ENCODE measurements at places on chromosomes 5 and 9.

DNA sequence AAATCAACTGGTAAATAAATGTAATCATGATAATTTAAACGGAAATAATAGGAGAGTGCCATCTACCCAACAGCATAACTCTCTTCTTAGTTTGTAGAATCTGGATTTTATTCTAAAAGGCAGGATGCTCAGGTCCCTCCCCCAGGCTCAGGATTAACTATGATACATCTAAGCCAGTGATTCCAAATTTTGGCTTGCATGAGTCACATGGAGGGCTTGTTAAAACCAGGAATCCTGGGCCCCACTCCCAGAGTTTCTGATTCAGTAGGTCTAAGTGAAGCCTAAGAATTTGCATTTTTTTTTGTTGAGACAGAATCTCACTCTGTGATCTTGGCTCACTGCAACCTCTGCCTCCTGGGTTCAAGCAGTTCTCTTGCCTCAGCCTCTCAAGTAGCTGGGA is 62.3 kb upstream of the ZFR start:
- DNase-seq = no peak

DNA sequence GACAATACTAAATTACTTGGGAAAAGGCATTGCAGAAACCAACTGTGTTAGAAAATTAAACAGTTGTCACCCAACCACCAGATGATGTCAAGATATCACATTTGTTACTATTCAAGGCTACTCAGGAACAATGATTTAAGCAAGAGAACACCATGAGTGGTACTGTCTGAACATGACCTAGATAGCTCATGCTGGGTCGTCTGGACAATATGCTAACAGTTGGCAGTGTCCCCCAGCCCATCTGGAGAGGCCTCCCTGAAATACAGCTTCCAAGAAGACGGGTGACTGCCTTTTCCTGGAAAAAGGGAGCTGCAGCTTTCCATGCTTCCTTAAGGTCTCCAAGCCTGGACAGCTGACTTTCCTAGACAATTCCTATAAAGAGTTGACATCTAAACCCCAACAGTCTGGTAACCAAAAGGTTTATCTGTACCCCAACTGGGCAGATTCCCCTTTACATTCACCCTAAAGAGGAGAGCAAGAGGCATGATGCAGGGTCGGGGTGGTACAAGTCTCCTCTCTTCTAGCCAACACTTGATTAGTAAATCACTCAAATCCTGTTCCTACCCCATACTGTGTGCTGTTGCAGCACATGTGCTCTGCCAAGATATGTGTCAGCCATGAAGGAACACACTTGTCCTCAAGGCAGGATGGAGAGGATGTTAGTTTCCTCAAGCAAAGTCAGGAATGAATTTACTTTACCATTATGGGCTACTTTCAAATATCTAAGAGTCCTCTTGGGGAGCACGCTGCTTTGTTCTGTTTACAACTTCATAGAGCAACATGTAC is 433.0 kb downstream of the PDE4D start:
- no peak for DNase-seq

GRCh38 chr9:109022873-109023272 is 9.6 kb upstream of the CTNNAL1 start:
- DNase-seq = no peak

DNA sequence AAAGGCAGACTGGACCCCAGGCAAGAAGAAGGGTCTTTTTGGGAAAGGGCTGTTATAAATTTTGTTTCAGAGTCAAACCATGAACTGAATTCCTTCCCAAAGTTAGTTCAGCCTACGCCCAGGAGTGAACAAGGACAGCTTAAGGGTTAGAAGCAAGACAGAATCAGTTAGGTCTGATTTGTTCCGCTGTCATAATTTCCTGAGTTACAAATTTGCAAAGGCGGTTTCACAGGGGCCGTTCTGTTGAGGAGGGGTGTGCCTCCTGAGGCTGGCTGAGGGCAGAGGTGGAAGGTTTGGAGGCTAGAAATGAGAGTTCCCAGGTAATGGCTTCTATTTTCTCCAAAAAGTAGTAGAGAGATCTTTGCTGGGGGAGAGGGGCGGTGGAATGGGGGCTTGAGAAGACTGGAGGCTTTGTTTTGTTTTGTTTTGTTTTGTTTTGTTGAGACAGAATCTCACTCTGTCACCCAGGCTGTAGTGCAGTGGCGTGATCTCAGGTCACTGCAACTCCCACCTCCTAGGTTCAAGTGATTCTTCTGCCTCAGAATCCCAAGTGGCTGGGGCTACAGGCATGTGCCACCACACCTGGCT is 4.1 kb upstream of the CERCAM start:
- DNase-seq = no peak

DNA sequence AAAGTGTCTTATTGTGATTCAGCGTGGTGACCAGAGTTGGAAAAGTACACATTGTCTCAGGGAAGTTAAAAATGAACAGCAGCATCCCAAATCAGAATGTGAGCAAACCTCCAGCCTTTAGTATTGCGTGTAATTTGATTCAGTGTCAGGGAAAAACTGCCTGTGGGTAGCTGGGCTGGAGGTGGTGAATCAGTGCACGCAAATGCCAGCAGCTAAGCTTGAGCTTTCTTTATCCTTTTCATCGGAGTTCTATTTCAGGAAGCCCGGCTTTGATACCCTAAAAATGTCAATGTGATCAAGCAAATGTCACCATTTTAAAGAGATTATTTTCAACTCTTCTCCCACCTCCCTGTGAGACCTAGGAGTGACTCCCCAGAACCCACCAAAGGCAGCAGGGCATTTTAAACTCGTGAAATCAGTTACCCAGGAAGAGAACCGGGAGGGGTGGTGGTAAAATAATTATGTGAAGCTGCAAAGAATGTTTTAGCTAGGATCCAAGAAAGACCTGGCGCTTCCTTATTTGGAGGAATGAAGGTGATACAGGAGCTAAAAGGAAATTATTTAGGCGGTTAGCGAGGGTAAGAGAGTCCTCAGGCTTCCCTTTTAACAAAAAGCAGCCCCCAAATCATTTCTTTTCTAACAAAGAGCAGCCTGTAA is 25.7 kb upstream of the C5orf47 start:
- DNase-seq = no peak

DNA sequence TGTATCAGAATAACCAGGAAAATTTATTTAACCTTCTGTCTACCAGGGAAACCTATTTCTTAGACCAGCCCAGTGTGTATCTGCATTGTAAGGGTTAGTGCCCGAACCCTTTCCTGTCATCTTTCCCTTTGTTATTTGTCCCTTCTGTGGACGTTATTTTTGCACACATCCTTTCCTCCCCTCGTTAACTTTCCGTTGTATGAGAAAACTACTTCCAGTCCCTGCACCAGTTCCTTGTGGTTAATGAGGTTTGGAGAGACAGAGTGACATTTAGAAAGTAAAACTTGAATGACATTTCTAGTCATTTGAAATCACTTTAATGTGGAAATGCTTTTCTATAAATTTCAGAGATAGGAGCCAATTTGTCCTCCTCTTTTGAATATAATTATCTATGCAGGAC is 4.3 kb upstream of the IFNB1 start:
- no peak for DNase-seq

- DNase-seq = no peak
Measured at GRCh38 chr5:147474140-147474539, 35.7 kb downstream of the DPYSL3 start.

DNA sequence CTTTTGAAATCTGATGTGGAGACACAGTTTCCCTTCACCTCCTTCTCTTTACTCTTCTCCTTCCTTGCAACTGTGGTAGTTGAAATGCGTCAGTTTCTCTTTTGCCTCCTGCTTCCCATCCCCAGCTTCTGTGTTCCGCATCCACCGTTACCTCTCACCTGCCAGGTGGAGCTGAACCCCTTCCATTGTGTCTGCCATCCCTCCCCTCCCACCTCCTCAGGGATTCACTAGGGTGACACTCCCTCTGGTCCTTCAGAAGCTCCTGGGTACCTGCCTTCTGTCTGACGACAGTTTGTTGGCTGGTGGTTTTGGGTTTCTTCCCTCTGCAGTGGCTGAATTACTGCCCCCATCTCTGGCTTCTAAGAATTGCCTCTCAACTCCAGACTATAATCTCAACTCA is 132.1 kb downstream of the SLC24A2 start:
- DNase-seq = no peak

DNA sequence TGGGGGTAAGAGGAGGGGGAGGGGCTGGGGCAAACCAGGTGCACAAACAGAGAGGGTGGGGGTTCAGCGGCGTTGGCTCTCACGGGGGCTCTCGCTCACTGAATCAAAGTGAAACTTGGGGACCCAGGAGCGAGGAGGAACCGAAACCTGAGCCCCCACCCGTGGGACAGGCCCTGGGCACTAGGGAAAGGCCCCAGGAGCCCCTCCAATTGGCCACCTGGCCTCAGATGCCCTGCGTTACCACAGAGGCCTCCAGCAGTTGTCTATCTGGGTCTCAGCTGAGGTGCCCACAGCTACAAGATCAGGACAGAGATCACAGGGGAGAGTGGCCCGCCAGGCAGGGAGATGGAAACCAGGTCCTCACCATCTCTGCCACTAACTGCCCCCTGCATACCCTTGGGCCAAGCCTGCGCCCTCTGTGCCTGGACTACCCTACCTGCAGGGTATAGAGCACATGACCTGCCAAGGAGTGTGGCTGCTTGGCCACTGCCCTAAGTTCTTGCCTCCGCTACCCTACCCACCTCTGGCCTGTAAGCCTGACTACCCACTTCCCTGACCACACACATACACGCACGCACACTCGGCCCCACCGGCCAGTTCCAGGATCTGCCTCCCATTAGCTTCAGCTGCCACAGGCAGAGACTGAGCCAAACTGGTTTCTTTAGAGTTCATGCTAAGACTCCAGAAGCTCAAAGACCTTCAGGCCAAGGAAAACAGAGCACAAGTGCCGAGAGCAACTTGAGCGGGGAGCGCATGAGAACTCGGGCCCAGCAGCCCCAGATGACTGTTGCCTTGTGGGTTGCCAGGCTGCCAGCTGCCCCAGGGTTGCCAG is 39.9 kb downstream of the PAX5 start:
- DNase-seq = no peak

- DNase-seq = no peak
Measured at GRCh38 chr5:158560170-158560569, 539.5 kb downstream of the EBF1 start.

DNA sequence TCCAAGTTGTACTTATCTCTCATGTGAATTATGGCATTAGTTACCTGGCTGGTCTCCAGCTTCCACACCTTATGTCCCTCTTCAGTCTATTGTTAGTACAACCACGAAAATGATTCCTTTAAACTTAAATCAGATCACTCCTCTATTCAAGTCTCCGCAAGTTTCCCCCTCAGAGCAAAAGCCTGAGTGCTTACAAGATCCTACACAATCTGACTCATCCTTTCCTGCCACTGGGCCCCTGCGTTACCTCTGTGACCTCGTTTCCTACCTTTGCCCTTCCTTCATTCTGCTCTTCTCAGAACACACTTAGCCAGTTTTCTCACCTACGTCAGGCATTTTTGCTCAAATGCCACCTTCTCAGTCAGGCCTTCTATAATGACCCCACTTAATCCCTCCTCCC is 45.1 kb upstream of the GLIS3 start:
- no peak for DNase-seq

DNA sequence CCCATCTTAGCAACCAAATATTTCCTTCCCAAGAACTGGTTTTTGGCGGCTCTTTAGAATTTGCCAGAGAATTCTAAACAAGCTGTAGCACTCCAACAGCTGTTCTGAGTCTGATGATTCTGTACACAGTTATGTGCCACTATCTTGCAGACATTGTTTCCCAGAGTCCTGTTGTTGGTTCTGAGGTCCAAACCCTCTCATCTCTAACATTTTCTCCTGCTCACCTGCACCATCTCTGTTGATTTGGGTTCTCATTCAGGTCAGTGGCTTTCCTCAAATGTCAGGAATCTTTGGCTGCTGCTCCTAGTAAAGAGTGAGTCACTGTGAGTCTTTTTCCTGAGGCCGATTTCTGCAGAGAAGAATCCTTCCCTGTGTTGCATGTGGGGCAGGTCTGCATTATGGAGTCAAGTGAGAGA is 50.0 kb downstream of the CAMSAP1 start:
- no peak for DNase-seq

- no peak for DNase-seq
Measured at GRCh38 chr9:133910855-133911514, 81.1 kb downstream of the VAV2 start.

- no peak for DNase-seq
Measured at GRCh38 chr9:35673132-35674024, at the start of gene CA9. CA9 (plus strand) TSS chr9:35673928; CDS start chr9:35673960, 32 bp downstream.

- DNase-seq = no peak
Measured at GRCh38 chr5:6407558-6408259, 29.4 kb upstream of the MED10 start.

DNA sequence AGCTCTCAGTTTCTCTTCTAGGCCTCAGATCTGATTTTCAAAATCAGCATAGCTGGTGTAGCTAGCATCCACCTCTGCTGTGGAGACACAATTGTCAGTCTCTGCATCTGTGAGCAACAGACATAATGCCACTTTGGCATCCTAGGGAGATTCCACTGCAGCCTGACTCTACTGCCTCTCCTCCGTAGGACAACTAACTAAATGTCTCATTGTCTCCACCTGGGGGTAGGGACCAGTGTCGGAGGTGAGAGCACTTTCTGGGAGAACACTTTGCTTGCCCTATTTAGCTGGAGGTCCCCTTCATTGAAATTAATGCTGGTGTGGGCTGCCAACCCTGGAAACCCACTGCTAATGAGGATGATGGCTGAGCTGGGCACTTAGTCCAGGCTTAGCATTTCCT is 1.4 kb downstream of the PPP3R2 start:
- DNase-seq = no peak

GRCh38 chr9:16136961-16137360 is 584.1 kb downstream of the CCDC171 start:
- no peak for DNase-seq

DNA sequence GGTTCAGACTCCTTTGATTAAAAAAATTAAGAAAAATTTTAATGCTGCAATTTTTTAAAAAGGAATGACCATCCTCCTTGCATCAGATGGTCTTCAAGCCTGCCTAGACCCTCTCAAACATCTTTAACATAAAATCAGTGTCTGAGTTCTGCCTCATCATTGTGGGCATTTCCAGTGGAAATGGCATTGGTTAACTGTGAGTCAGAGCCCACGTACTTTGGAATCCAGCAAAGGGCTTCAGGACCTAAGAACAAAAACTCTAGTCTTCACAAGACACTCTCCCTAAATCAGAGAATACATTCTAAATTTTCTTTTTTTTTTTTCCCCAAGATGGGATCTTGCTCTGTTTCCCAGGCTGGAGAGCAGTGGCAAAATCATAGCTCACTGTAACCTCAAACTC is 9.4 kb upstream of the C5orf15 start:
- DNase-seq = no peak

All from stimulated activated CD8-positive, alpha-beta memory T cell treated with anti-CD3 and anti-CD28 coated beads, Interleukin-2, amount 100 ng/mL, for 1 hour (primary cell).